Activated T-cell treated with anti-CD3 and anti-CD28 coated beads for 48 hours (primary cell): ENCODE measurements at places on chromosomes 3 and 15.

- DNase-seq = no peak
Measured at GRCh38 chr3:142029791-142030190, 119.6 kb downstream of the TFDP2 start.

DNA sequence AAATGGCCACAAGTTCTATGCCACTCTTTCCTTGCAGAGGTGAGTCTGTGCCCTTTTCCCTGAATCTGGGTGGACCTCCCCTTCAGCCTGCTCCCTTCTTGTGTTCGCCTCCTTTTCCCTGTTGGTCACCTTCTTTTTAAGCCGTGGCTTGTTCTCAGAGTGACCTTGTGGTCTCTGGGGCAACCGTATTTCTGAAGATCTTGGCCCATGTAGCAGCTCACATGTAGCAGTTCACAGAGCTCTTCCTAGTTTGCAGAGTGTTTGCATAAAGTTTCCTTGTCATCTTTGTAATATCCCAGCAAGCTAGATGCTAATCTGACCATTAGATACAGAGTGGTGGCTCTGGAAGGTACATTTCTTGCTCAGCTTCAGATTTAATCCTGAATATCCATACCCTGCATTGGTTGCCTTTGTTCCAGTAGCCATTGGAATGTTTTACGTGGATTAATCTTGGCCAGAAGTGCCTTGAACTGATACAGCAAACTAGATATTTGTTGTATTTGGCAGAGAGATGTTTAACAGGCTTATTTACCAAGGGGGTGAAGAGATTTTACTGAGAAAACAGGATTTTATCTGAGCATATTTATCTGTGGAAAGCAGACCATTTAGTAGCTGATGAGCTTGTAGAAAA lies 40.7 kb upstream of the BSN start:
- no peak for DNase-seq

DNA sequence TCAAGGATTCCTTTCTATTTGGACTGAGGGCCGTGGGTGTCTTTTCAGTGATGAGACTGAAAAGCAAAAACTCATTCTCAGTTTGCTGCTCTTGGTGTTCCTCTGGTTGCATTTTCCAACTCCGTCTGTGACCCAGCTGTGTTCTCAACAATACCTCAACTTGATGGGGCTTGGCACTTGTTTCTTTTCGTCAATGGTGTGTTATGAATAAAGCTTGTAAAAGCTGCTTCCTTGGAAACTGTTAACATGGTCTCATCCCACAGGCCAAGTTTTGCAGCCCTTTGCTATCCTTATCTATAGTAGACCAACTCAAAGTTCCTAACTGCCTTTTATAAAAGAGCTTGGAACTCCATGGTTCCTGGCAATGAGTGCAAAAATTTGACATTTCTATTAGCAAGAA lies 142.5 kb upstream of the UBE2E1 start:
- no peak for DNase-seq

- DNase-seq = no peak
Measured at GRCh38 chr15:28880680-28881079, 5.1 kb upstream of the APBA2 start.

DNA sequence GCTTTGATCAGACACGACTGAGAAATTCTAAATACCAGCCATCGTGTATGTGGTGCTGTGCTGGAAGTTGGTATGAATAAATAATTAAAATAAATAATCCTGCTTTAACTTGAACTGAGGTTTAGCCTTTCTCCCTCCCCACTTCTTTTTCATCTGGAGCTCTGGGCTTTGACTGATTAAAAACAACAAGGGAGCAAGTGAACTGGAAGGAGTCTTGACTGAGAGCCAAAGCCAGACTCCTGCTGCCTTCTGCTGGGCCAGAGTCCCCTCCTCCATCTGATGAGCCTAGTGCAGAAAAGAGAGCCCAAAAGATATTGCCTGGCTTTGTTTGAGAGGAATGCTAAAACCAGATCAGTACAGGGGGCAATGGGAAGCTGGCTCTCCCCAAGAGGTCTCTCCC lies 96.0 kb downstream of the CCNL1 start:
- DNase-seq = no peak

GRCh38 chr15:66477011-66477410 lies 20.6 kb downstream of the SNAPC5 start:
- DNase-seq = no peak

- no peak for DNase-seq
Measured at GRCh38 chr3:122758877-122759560, 34.6 kb downstream of the HSPBAP1 start.

- no peak for DNase-seq
Measured at GRCh38 chr3:53526704-53527055, 32.3 kb downstream of the CACNA1D start.

DNA sequence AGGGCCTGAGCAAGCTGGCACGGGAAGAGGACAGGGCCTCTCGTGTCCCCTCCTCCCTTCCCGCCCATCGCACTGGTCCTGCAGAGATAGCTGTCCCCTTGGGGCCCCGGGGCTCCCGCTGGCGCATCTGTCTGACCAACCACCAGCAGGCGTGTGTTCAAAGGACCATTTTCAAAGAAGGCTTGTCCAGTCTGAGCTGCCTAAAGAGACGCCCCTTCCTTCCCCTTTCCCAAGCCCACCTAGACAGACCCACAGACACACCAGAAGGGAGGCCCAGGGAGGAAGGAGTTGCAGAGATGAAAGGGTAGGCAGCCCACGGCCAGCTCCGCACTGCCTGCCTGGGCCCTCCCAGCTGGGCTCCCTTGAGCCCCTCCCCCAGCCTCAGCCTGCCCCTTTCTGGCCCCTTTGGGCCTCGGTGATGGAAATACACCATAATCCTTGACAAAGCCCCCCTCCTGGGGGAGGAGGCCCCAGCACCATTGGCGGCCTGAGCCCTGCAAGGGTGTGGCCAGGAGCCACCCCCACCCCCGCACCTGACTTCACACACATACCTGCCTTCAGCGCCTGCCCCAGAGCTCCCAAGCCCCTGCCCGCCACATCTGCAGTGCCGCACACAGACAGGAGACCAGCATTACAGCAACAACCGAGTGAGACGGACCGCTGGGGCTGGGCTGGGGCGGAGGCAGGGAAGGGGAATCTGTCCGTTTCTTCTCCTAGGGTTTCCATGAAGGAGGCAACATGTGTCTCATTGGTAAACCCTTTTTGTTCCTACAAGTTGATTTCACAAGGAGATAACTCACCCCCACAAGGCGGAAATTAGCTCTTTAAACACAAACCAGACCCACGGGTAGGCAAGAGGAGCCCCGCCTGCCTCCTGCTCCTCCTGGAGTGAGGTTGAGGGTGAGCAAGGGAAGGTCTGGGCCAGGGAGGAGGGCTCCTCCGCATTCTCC lies at the start of gene STRA6:
TSS of gene STRA6 (minus strand) at position 336 of the 950 bp plus-strand sequence. CDS start 520 bp downstream, outside the sequence.
- no peak for DNase-seq

- DNase-seq = no peak
Measured at GRCh38 chr15:68450192-68450591, 18.2 kb upstream of the ITGA11 start.

DNA sequence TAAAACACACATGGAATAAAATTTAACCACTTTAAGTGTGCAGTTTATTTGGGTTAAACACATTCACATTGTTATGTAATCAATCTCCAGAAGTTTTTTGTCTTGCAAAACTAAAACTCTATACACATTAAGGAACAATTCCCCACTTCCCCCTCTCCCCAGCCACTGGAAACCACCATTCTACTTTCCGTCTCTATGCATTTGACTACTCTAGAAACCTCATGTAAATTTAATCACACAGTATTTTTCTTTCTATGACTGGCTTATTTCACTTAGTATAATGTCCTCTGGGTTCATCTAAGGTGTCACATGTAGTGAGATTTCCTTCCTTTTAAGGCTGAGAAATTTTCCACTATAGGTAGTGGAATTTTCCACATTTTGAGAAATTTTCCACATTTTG lies 568.7 kb upstream of the UBE2E2 start:
- no peak for DNase-seq

DNA sequence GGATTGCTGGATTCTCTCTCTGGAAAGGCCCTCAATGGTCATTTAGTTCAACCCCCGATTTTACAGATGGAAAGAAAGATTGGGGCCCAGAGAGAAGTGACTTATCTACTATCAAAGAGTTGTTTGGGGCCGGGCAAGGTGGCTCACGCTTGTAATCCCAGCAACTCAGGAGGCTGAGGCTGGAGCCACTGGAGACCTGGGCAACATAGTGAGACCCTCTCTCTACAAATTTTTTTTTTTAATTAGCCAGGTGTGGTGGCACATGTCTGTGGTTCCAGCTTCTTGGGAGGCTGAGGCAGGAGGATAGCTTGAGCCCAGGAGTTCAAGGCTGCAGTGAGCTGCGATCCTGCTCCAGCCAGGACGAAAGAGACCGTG lies 5.2 kb upstream of the USP3 start:
- no peak for DNase-seq

DNA sequence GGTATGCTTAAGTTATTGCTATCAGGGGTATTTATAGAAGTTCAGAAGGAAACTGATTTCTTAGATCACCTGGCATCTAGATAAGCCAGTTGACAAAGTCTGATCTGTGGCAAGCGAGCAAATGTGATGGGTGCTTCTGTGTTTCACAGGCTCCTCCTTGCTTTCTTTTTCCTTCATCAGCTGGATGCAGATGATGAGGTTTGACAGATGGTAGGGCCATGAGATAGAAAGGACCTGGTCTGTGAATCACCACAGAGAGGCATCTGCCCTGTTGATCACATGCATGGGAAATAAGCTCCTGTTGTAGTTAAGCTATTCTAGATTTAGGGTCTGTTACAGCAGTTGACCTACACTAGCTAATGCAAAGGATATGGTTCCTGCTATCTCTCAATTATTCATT lies 372.0 kb downstream of the NEK10 start:
- no peak for DNase-seq

DNA sequence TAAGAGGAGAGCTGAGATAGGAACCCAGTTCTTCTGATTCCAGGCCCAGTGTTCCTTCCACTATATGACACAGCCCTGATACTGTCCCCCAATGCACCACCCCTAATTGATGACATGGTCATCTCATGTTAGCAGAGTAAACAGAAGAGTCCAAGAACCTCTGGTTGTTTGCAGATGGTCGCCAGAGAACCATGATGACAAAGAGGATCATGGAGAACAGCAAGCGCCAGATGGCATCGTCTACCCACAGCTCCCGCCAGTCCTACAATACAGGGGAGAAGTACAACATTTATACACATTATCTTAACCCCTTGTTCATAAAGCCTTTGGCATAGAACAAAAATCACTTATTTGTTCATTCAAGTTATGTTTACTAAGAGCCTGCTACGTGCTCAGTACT lies 18.5 kb upstream of the VPS39 start:
- no peak for DNase-seq
